LHCN-M2 (cell line): ENCODE measurements at places on chromosomes 6 and 20.

- no peak for DNase-seq
These were observed 19.1 kb downstream of the DOK5 start for GRCh38 chr20:54494303-54495006.

- DNase-seq: no peak
These were observed 41.5 kb downstream of the SLC22A2 start for GRCh38 chr6:160217073-160217472.

GRCh38 chr20:37382482-37383120 is 36.7 kb downstream of the SRC start:
- DNase-seq: no peak

DNA sequence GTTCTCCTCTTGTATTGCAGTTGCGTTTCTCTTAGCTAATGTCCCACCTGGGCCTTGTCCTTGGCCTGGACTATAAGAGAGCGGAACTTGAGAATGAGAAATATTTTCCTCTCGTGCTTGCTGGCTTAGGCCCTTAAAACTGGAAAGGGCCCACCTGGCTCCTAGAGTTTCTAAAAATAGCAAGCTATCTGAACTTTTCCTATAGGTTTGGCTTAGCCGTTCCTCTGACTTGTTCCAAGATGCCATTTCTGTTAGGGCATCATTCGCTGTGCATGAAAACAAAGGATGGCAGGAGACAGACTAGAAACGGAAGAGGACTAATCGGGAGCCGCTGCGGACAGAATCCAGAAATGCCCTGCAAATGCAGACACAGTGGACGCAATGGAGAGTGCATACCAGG is 4.5 kb downstream of the RIPOR3 start:
- DNase-seq: no peak

GRCh38 chr6:3752531-3753227 is 1.2 kb upstream of the PXDC1 start:
- no peak for DNase-seq

- DNase-seq: no peak
These were observed 407.7 kb upstream of the JARID2 start for GRCh38 chr6:14838133-14838583.

DNA sequence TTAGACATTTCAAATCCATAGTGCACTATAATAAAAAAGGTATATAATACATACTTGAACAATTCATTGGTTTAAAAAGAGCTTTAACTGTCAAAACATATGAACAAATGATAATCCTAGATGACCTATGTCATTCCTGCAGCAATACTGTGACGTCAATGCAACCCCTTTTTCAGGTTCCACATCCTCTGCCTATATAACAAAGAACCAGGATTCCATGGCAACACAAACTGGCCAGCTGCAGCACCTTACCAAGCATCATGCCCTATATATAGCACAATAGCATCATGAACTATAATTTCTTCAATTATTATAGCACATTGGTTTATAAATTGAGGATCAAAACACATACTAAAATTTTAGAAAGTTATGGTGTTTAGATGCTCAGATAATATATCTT is 578 bp upstream of the PTCHD4 start:
- peak; percentile 67 for DNase-seq
